ENCODE measurements at places on chromosomes 1 and 21.

GRCh38 chr1:119549719-119550132 lies 42.7 kb downstream of the HSD3B1 start:
- DNase-seq = no peak

GRCh38 chr1:6358757-6359201 lies 34.8 kb downstream of the ACOT7 start:
- DNase-seq = no peak

- DNase-seq = no peak
Measured at GRCh38 chr1:9593492-9594465, 5.1 kb downstream of the TMEM201 start.

DNA sequence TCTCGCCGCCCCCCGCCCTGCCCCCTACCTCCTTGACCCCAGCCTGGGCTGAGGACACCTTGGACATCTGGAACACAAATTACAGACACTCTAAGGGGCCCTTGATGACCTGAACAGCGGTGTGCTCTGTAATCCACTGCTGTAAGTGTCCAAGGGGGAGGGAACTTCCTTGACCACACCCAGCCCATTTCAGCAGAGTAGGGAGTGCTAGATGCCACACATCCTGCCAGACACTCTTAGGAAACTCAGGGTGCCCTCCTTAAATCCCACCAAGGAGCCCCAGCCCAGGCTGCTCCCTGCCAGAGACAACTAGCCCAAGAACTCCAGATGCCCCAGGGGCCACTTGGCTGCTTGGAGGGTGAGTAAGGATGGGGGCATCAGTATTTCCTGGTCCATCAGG lies 282.2 kb downstream of the RRAGC start:
- DNase-seq = no peak

DNA sequence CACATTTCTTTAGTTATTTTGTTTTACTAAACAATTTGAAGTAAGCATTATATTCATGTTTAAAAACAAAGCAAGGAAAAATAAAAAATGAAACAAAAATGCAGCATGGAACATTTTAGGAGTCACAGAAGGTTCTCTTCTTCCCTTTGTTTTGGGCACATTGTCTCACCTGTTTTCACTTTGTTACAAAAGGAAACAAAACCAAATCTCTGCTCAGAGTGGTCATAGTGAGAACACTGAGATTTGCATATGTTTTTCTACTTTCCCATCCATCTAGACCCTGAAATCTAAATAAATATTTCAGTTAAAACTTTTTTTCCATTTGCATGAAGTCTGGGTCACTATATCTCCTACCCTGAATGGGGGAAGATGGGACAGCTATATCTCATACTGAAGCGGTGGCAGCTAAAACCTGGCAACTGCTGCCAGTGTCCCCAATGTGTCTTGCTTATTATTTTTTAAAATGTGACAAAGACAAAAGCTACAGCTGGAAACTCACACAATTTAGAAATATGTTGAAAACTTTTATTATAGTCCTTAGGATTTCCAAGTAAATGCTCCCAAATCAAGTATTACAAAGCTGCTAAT lies 3.5 kb downstream of the EXOC8 start:
- DNase-seq = no peak

DNA sequence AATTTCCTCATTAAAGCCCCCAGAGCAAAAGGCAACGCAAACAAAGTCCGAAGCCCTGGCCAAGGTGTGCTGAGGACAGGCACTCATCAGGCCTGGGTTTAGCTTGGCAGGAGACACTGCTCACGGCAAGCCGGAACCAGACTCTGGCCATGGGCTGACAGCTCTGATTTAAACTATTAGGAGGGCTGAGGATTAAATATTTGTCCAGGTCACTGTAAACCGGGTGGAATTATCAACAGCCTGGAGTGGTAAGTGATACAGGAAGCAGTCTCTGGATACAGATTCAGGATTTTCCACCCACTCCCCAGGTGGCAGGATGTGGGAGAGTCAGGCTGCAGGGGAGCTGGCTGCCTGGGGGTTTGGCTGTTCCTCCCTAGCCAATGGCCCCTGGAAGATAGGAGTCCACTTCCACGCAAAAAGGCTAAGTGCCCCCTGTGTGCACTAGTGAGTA lies 42.4 kb downstream of the SLC66A1 start:
- DNase-seq = no peak

DNA sequence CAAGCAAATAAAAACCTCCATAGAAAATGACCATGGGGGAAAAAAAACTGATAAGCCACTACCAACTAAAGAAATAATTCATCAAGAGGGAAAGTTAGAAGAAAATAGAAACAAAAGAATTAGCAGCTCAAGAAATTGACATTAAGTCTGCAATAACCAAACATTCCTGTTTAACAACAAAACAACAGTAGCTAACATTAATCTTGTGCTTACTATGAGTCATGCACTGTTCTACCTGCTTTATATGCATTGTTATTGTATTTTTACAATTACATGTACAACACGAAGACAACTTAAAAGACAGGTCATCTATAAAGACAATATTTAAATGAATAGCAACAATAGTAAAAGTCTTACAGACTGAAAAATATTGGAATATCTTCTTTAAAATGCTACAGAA lies 34.4 kb upstream of the LRRC7 start:
- DNase-seq = no peak
